Right kidney (tissue), 9 donors: ENCODE measurements at places on chromosomes 4 and X.

GRCh38 chr4:18051281-18051680 is 29.7 kb upstream of the LCORL start:
- no peak for DNase-seq

DNA sequence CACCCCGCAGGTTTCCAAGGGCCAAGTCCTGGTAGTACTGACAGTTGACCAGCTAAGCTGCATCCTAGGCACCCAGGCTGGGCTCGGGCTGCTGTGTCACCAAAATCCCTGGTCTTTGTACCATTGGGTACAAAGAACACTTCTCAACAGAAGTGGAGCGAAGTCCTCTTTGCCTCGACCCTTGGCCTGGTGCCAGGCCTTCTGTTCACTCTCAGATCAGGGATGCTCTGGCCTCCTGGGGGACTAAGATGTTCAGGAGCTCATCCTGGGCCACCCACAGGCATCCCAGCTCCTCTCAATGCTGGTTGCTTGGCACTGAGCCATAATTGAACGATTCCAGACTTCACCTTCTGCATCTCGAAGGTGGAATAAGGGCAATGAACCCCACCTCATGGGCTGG is 13.8 kb upstream of the SLC2A9 start:
- DNase-seq: no peak

GRCh38 chrX:153801669-153802068 is 7.2 kb downstream of the SSR4 start:
- no peak for DNase-seq

GRCh38 chrX:51461053-51462044 is 35.0 kb downstream of the NUDT11 start:
- no peak for DNase-seq

DNA sequence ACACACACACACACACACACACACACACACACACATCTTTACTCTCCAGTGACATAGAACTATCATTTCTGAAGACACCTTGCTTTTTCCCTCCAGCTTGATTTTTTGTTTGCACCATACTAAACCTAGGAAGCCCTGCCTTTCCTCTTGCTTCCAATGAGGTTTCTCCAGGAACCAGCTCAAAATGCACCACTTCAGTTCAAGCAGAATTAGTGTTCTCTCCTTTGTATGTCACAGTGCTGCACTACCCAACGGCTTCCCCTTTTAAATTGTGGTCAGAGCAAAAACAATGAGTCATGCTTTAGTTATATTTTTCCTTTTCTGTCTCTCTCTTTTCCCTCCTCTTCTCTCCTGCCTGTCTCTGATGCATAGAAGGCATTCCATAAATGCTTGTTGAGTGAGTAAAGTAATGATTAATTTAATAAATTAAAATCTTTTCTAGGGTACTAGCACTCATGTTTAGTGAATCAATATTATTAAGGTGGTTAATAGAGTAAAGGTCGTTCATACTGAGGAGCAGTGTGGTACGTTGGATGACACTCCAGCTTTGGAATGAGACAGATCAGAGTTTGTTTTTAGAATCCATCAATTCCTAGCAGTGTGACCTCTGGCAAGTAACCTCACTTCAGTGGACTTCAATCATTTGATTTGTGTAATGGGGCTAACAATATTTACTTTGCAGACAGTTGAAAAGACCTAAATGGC is 5.9 kb downstream of the RTL3 start:
- DNase-seq: no peak
